Lower lobe of right lung (tissue), 2 donors: ENCODE measurements at places on chromosomes 11 and 22. TPM values are rescaled to one million over a fixed set of nuclear protein-coding genes. Genes with fewer than 3 reads are reported as not detected.

GRCh38 chr22:39220890-39221850, 23.6 kb downstream of the PDGFB start:
- no peaks in the 10 kb centered on the region for H3K27me3 ChIP-seq
- peaks cover 38% of the 10 kb centered on the region for H3K36me3 ChIP-seq
- no peak overlapping the region for H3K4me3 ChIP-seq
- H3K4me1 ChIP-seq: no peaks in the 10 kb centered on the region
- no peak overlapping the region for H3K27ac ChIP-seq

DNA sequence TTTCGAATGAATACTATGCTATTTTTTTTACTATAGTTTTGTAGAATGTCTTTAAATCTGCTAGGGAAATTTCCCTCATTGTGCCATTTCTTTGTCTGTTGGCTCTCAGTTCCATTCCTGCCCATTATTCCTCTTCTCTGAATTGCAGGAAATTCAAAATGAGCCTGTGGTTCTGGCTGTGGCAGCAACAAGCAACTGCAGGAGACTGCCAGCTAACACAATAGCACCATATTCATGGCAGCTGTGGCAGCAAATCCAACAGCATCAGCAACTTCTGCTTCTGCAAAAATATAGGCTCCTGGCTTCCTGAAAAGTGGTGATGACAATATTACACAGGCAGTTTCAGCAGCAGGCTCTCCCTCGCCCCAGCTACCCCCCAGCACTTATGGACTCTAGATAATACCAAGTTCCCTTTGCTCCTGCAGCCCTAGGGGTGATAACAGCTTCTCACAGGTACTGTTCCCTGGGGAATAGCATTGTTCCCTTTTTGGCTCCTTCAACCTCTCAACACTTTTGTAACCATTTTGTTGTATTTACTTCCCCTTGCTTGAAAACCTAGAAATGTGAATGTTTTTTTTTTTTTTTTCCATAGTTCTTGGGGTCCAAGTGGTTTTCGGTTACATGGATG, 9.3 kb downstream of the PATE4 start:
- H3K4me3 ChIP-seq: no peak overlapping the region
- no peaks in the 10 kb centered on the region for H3K27me3 ChIP-seq
- no peaks in the 10 kb centered on the region for H3K36me3 ChIP-seq
- no peak overlapping the region for H3K27ac ChIP-seq

DNA sequence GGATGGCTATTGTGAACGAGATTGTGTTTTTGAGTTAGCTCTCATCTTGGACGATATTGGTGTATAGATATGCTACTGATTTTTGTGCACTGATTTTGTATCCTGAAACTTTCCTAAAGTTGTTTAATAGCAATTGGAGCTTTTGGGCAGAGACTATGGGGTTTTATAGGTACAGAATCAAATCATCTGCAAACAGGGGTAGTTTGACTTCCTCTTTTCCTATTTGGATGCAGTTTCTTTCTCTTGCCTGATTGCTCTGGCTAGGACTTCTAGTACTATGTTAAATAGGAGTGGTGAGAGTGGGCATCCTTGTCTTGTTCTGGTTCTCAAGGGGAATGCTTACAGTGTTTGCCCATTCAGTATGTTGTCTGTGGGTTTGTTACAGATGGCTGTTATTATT, 8.9 kb upstream of the SCGB1D1 start:
- H3K36me3 ChIP-seq: no peaks in the 10 kb centered on the region
- DNase-seq: no peak
- H3K27me3 ChIP-seq: peaks cover 15% of the 10 kb centered on the region
- no peak overlapping the region for H3K4me3 ChIP-seq
- H3K4me1 ChIP-seq: no peaks in the 10 kb centered on the region

GRCh38 chr11:2097356-2097997, 41.7 kb downstream of the IGF2 start:
- DNase-seq: peak; percentile 62
- H3K36me3 ChIP-seq: no peaks in the 10 kb centered on the region
- H3K27ac ChIP-seq: peak overlapping the region; percentile 65
- H3K27me3 ChIP-seq: peaks cover 1% of the 10 kb centered on the region
- H3K4me3 ChIP-seq: no peak overlapping the region

The PES1 gene
- total RNA-seq: 47.0 TPM

GRCh38 chr22:19410941-19411689, 20.4 kb downstream of the HIRA start:
- H3K27me3 ChIP-seq: no peaks in the 10 kb centered on the region
- H3K4me3 ChIP-seq: no peak overlapping the region
- H3K4me1 ChIP-seq: no peaks in the 10 kb centered on the region
- H3K27ac ChIP-seq: no peak overlapping the region
- DNase-seq: no peak

DNA sequence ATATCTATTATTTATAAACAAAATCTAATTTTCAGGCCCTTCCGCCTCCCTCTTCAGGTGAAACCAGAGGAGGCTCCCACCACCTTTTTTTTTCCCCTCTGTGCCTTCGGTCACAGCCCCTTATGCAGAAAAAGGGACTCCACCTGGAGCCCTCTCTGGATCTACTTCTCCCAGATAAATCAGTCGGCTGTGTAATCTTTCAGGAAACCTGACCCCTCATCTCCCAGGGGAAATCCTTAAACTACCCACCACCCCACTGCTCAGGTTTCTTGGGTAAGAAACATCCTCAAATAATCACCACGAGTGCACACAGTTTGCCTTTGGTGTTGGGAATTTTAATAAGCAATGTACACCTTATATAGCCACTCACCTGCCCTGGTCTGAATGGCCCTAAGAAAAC, 104.2 kb downstream of the NAV2 start:
- no peak for DNase-seq
- H3K27ac ChIP-seq: no peak overlapping the region
- no peak overlapping the region for H3K4me3 ChIP-seq
- H3K27me3 ChIP-seq: no peaks in the 10 kb centered on the region
- peaks cover 34% of the 10 kb centered on the region for H3K4me1 ChIP-seq

- peaks cover 21% of the 10 kb centered on the region for H3K36me3 ChIP-seq
- DNase-seq: no peak
- no peak overlapping the region for H3K4me3 ChIP-seq
- peaks cover 10% of the 10 kb centered on the region for H3K4me1 ChIP-seq
- no peak overlapping the region for H3K27ac ChIP-seq
Measured at GRCh38 chr22:31321421-31321820, 24.7 kb downstream of the PATZ1 start.

DNA sequence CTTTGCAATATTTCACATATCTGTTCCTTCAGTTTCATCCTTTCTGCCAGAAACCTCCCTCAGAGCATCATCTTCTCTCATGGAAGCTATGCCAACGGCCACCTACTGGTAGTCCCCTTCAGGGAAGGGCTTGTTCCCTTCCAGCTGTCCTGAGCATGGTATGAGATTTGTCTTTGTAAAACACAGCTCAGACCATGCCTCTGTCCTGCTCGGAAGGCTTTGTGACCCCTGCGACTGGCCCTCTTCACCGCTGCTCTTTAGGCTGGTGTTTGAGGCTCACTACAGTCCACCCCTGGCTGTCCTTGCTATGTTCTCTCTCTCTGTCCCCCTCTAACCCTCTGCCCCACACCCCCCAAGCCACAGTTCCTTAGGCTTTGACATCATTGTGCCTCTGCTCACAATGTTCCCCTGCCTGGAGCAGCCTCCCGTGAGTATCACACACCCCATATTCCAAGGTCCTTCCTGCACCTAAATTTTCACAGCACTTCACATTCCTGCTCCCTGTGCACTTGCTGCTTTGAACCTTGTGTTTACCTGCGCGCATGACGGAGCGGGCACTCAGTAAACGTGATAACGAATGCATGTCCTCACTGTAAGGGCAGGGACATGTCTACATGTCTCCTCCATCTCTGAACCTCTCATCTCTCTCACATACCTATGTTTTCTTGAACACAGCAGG, 24.0 kb upstream of the ACER3 start:
- peak overlapping the region; percentile 73 for H3K27ac ChIP-seq
- no peaks in the 10 kb centered on the region for H3K27me3 ChIP-seq
- DNase-seq: no peak
- H3K4me3 ChIP-seq: no peak overlapping the region
- no peaks in the 10 kb centered on the region for H3K36me3 ChIP-seq
- H3K4me1 ChIP-seq: peaks cover 70% of the 10 kb centered on the region
